WTC11 (cell line): ENCODE measurements at places on chromosomes 4 and X.

DNA sequence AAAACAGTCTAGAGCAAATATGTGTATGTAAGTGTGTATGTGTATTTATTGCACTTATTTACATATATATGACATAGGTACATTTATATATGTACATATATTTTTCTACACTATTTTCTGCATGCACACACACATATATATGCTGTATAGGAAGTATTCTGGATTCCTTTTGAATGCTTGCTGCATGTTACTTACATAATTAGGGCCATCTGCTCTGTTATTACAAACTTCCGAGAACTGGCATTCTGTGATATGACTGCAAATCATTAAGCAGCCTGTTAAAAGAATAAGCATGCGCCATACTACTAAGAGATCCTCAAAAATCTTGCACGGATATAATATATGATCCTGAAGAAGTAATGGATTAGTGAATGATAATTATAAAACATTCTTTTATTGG, 1157.6 kb upstream of the TENM3 start:
- no peak overlapping the region for H3K4me3 ChIP-seq
- no peaks in the 10 kb centered on the region; the same call in 1 of the 2 replicates for H3K36me3 ChIP-seq
- H3K4me1 ChIP-seq = no peaks in the 10 kb centered on the region; the same call in 1 of the 2 replicates
- DNase-seq = no peak
- H3K27ac ChIP-seq = no peak overlapping the region

- no peaks in the 10 kb centered on the region for H3K27me3 ChIP-seq
- peaks cover 57% of the 10 kb centered on the region for H3K4me1 ChIP-seq
- peaks cover 8% of the 10 kb centered on the region for H3K36me3 ChIP-seq
- H3K27ac ChIP-seq = peak overlapping the region; percentile 94
- DNase-seq = peak; percentile 50
- H3K4me3 ChIP-seq = no peak overlapping the region
Observed at GRCh38 chrX:6021316-6022091, 207.2 kb downstream of the NLGN4X start.

- no peaks in the 10 kb centered on the region for H3K27me3 ChIP-seq
- H3K36me3 ChIP-seq = no peaks in the 10 kb centered on the region
- peaks cover 42% of the 10 kb centered on the region for H3K4me1 ChIP-seq
- H3K27ac ChIP-seq = peak overlapping the region; percentile 39
- no peak overlapping the region for H3K4me3 ChIP-seq
- DNase-seq = no peak
Observed at GRCh38 chr4:70712604-70713452, 8.9 kb upstream of the RUFY3 start.

- H3K27ac ChIP-seq = no peak overlapping the region
- no peaks in the 10 kb centered on the region for H3K27me3 ChIP-seq
- H3K36me3 ChIP-seq = no peaks in the 10 kb centered on the region
- no peaks in the 10 kb centered on the region for H3K4me1 ChIP-seq
- no peak overlapping the region for H3K4me3 ChIP-seq
- no peak for DNase-seq
Observed at GRCh38 chr4:109263721-109264120, 38.7 kb downstream of the COL25A1 start.

DNA sequence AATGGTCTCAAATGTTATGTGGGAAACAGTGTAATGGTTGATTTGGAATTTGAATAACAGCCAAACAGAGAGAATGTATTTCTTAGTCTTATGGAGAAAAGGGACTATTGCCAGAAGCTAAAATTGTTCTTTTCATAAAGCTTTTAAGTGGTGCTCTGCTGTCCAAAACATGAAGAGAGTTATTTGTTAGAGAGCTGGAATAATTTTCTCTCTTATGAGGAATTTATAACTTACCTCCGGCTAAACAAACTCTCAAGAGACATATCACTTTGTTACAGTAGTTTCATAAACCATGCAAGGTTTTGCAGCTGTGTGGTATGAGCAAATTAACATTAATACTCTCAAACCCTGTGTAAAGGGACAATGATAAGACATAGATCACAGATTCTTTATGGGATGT, 28.6 kb downstream of the SULT1B1 start:
- no peaks in the 10 kb centered on the region for H3K4me1 ChIP-seq
- no peak for DNase-seq
- no peak overlapping the region for H3K27ac ChIP-seq
- H3K4me3 ChIP-seq = no peak overlapping the region
- H3K27me3 ChIP-seq = no peaks in the 10 kb centered on the region

DNA sequence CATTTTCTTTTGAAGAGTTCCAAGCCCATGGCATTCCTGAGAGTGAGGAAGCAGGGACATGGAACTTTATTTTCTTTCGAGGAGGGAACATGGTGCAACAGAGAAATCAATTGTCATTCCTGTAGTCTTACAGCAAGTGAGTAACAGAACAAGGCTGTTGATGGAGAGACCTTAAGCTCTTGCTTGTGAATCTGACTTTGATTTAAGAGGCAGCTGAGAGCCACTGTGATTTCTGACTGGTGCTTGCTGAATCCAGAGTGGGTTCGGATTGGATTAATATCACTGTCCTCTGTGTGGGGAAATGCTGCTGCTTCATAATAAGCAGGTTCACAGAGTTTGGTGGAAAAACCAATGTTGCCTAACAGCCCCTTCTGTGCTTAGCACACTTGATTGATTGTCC, 4.7 kb upstream of the ATP1B4 start:
- no peaks in the 10 kb centered on the region for H3K36me3 ChIP-seq
- peaks cover 7% of the 10 kb centered on the region for H3K4me1 ChIP-seq
- peaks cover 3% of the 10 kb centered on the region; the same call in 1 of the 2 replicates for H3K27me3 ChIP-seq
- H3K4me3 ChIP-seq = no peak overlapping the region

DNA sequence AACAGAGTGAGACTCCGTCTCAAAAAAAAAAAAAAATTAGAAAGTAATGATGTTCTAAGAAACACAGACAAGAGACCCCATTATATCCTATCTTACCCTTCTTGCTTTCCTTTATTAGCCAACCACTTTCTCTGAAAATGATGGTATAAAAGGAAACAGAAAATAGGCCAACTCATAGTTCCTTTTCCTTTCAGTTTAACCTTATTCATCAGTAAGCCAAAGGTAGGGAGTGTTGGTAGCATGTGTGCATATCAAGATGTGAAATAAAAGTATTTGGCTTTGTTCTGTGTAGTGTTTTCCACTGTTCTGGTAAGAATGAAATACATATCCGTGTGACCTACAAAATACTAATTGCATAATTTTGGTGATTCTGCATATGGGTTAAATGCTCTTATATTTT, 266.6 kb downstream of the ZNF674 start:
- H3K27me3 ChIP-seq = no peaks in the 10 kb centered on the region
- peaks cover 17% of the 10 kb centered on the region for H3K4me1 ChIP-seq
- 0 out of 2 replicates have a peak overlapping the region, but pooled peaks have one; percentile 32 for H3K4me3 ChIP-seq
- DNase-seq = no peak
- peaks cover 8% of the 10 kb centered on the region for H3K36me3 ChIP-seq
- H3K27ac ChIP-seq = no peak overlapping the region

GRCh38 chr4:177315767-177316464, 6.2 kb downstream of the NEIL3 start:
- peaks cover 5% of the 10 kb centered on the region; the same call in 1 of the 2 replicates for H3K36me3 ChIP-seq
- H3K27me3 ChIP-seq = no peaks in the 10 kb centered on the region
- peaks cover 7% of the 10 kb centered on the region; the same call in 1 of the 2 replicates for H3K4me1 ChIP-seq
- H3K4me3 ChIP-seq = no peak overlapping the region

DNA sequence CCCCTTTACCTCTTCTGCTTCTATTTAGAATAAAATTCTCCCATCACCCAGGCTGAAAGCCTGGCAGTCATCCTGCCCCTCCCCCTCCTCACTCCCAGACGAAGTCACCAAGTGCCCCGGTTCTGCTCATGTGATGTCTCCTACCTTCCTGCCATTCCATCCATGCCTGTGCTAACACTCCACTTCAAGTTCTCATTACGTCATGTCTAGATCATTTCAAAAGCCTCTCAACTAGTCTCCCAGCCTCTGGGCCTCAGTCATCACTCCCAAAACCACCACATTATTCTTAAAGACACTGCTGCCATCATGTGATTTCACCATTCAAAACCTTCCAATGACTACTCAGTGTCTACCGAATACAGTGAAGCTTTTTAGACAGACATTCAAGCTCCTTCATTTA, 17.2 kb upstream of the HOPX start:
- no peak for DNase-seq
- H3K4me1 ChIP-seq = peaks cover 11% of the 10 kb centered on the region; the same call in 1 of the 2 replicates
- no peak overlapping the region for H3K4me3 ChIP-seq
- peaks cover 10% of the 10 kb centered on the region for H3K27me3 ChIP-seq

- no peaks in the 10 kb centered on the region for H3K27me3 ChIP-seq
- H3K4me1 ChIP-seq = no peaks in the 10 kb centered on the region
- DNase-seq = no peak
- peaks cover 45% of the 10 kb centered on the region for H3K36me3 ChIP-seq
- no peak overlapping the region for H3K4me3 ChIP-seq
- H3K27ac ChIP-seq = no peak overlapping the region
Observed at GRCh38 chr4:105430811-105431210, 43.1 kb downstream of the PPA2 start.

DNA sequence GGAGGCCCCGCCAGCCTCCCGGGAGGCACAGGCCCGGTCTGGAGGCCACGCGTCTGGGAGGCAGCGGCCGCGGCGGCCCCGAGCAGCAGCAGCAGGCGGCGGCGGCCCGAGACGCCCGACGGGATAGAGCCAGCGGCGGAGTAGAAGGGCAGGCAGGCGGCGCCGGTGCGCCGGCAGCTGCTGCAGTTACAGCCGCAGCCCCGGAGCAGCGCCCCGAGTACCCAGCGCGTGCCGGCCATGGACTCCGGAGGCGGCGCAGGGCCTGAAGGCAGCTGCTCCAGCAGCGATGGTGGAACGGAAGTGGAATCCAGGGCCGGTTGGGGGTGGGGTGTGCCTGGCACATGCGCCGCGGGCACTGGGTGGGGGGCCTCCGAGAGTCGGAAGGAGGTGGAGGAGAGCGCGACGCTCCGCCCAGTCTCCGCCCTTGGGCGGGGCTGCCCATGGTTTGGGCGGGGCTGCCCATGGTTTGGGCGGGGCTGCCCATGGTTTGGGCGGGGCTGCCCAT, at the start of gene GRSF1:
TSS of gene GRSF1 (minus strand) at position 302 of the 505 bp plus-strand sequence. CDS start at position 239, 63 bp downstream.
- H3K27me3 ChIP-seq = no peaks in the 10 kb centered on the region
- DNase-seq = peak; percentile 94
- H3K36me3 ChIP-seq = peaks cover 10% of the 10 kb centered on the region

DNA sequence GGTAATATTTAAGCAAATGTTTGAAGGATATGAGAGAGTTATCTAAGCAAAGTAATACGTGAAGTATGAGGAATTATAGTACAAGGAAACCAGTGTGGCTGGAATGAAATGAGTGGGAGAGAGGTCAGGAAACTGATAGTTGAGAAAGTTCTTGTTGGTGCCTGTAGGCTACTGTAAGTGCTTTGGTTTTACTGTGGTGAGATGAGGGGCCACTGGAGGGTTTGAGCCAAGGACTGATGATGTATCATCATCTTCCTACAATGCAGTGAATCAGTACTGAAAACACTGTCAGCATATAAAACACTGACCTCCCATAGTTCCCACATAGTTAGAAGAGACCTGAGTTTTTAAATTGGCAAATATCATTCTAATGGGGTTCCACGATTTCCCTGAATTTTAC, 367.5 kb upstream of the CTSO start:
- H3K4me1 ChIP-seq = peaks cover 11% of the 10 kb centered on the region
- H3K27ac ChIP-seq = no peak overlapping the region
- H3K36me3 ChIP-seq = peaks cover 18% of the 10 kb centered on the region
- no peaks in the 10 kb centered on the region for H3K27me3 ChIP-seq

DNA sequence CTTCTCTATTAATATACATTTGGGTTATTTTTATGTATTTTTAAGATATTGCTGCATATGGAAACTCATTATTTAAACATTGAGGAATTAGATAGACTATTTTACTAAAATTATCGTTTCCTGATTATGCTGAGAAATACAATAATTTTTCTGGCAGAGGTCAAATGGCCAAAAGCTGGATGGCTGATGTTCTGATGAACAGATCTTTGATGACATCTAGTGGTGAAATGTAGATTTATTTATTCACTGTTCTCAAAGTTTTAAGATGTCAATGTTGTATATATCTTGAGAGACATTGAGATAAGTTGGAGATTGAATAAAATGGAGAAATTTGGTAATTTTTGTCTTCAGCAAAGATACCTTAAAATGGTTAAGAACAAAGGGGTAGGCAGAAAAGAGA, 96.2 kb downstream of the UGT8 start:
- H3K36me3 ChIP-seq = no peaks in the 10 kb centered on the region
- no peak for DNase-seq
- H3K27me3 ChIP-seq = no peaks in the 10 kb centered on the region
- no peak overlapping the region for H3K27ac ChIP-seq
- H3K4me1 ChIP-seq = no peaks in the 10 kb centered on the region

GRCh38 chr4:41437111-41437536, 100.8 kb upstream of the LIMCH1 start:
- H3K27ac ChIP-seq = no peak overlapping the region
- peaks cover 43% of the 10 kb centered on the region for H3K4me1 ChIP-seq
- no peak overlapping the region for H3K4me3 ChIP-seq
- no peak for DNase-seq

- H3K4me3 ChIP-seq = no peak overlapping the region
- no peak for DNase-seq
- H3K36me3 ChIP-seq = peaks cover 8% of the 10 kb centered on the region
- no peaks in the 10 kb centered on the region for H3K27me3 ChIP-seq
- peaks cover 6% of the 10 kb centered on the region for H3K4me1 ChIP-seq
Observed at GRCh38 chr4:69167300-69167699, 47.2 kb downstream of the UGT2B11 start.

DNA sequence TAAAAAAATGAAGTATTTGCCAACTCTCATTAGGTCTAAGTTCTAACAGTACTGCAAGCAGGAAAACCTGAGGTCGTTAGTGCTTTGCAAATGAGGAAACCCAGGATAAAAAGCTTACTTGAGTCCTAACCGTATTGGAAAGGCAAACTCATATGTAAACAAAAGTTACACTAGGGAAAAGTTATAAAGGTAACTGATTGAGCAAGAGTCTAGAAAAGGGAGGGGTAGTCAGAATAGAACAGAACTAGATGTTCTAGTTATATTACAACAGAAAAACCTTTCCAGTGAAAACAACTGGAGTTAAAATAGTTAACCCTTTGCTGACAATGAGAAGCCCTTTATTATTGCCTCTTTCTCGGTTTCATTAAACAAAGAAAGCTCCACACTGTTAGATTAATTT, 66.4 kb upstream of the MAOA start:
- no peak overlapping the region for H3K27ac ChIP-seq
- DNase-seq = no peak
- H3K4me1 ChIP-seq = no peaks in the 10 kb centered on the region
- H3K4me3 ChIP-seq = no peak overlapping the region

DNA sequence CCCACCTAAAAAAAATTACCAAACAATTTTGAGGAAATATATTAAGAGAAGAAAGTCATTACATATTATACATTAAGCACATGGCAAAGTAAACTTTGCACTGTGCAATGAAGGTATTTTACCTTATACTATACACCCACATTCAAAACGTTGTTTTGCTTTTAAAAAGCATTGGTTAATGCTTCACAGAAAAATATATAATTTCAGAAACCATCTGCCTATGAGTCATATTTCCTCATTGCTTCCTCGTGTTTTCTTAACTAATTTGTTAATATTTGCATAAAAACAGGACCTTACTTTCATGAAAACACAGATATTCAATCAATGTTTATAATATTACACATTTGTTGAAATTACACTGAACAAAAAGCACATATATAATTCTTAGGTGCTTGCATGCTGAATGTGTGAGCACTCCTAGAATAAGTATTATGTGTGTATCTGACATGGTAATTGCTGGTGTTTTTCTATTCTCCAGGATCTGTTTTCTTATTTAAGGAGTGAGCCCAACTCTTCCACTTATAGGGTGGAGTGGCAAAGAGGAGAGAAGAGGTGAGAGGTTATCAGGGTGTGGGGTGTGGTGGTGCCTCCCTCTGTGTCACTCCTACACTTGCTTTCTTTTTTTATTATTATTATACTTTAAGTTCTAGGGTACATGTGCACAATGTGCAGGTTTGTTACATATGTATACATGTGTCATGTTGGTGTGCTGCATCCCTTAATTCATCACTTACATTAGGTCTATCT, 95.1 kb upstream of the IQCM start:
- H3K36me3 ChIP-seq = 0 out of 2 replicates have a peak, but pooled peaks cover 2% of the 10 kb centered on the region
- peaks cover 7% of the 10 kb centered on the region for H3K4me1 ChIP-seq
- H3K27ac ChIP-seq = no peak overlapping the region
- no peak for DNase-seq
